ENCODE measurements at places on chromosomes 4 and X.

DNA sequence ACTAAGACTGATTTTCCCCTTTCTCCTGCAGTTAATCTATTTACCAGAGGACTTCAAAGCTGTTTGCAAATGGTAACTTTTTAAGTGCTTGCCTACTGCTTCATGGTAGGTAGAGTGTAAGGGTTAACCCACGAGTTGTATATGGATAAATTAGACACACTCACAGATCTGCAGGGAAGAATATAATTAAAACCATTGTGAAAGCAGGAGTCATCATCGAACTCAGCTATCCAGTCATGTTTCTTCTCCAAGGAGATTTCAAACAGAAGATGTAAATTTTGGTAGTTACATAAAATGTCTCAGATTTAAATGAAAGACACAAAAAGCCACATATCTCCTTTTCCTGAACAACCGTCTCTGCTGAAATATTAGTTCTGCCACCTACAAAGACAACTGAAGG is 549 bp upstream of the XG start:
- no peak for DNase-seq

- DNase-seq: peak; percentile 54
Observed at GRCh38 chrX:111447298-111447697, 35.3 kb upstream of the DCX start.

GRCh38 chr4:189124149-189124758 is 816.4 kb upstream of the FRG1 start:
- DNase-seq: peak; percentile 4

DNA sequence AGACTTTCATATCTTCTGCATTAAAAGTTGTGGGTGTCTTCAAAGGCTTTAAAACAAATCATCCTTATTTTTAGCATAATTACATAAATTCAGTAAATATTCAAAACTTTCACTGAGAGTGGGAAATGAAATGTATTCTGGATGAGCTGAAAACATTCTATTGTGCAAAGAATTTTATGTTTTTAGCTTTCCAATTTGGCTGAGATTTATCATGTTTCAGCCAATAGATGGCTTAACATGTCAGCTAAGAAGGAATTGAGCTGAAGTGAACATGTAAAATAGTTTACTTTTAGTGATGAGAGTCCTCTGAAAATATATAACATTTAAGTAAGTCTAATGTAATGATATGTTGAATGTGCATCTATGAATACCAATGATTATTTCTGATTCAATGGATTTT is 213.5 kb upstream of the GIMD1 start:
- DNase-seq: no peak

DNA sequence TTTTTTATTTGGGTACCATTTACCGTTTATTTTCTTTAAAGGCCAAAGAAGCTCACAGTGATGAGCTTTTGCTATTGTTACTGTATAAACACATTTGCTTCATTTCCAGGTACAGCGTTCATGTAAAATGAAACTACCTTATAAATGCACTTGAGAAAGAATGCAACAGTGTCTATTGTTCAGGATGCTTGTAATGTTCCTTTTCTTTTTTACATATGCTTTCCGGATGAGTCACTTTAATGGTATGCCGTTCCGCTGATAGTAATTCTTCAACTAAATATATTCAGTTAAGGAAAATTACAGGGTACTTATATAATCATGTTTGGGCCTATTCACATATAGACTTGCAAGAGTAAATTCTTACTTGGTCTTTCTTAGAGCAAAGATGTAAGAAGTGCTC is 354.9 kb downstream of the RPA4 start:
- DNase-seq: no peak

Data from HEK293T (cell line).